HFFc6 (cell line): ENCODE measurements at places on chromosomes 1 and 21. TPM values are rescaled to one million over a fixed set of nuclear protein-coding genes. Genes with fewer than 3 reads are reported as not detected.

Gene OLIG2
- not detected in 3 replicates for total RNA-seq

Gene FCRL3
- not detected in 3 replicates for total RNA-seq

Gene PLCH2
- 0.03 to 0.15 TPM (median 0.09 TPM) in 3 replicates for total RNA-seq

Gene DYRK1A
- total RNA-seq: 34.4 to 47.3 TPM (median 38.9 TPM) in 3 replicates

Gene MARCKSL1
- total RNA-seq: 6.9 and 11.5 TPM in 2 replicates

Gene TRIM45
- total RNA-seq: 3.2 to 4.2 TPM (median 4.2 TPM) in 3 replicates

Gene FCGR3B
- total RNA-seq: not detected in 3 replicates

Gene BMP8A
- not detected in 3 replicates for total RNA-seq

- H3K36me3 ChIP-seq: no peaks in the 10 kb centered on the region
- no peak overlapping the region for H3K4me3 ChIP-seq
- peaks cover 10% of the 10 kb centered on the region for H3K4me1 ChIP-seq
- DNase-seq: no peak
- H3K27me3 ChIP-seq: no peaks in the 10 kb centered on the region
Observed at GRCh38 chr1:183155939-183156338, 30.1 kb upstream of the LAMC2 start.

DNA sequence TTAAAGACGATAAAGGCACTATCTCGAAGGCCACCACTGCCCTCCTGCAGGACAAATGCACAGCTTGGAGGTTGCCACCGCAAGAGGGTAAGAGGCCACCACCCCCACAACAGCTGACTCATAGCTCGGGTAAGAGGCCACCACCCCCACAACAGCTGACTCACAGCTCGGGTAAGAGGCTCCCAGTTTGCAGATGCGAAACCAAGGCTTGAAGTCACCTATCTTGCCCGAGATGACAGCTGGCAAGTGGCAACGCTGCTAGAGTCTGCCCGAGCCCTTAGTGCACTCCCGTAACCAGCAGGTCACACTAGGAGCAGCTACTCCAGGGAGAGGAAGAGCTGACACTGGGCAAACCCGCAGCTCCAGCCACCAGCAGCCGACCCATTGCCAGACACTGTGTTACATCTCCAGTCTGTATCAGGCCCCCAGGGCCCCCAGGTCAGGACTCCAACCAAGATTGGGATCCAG, 17.1 kb upstream of the SPSB1 start:
- no peaks in the 10 kb centered on the region; the same call in 1 of the 2 replicates for H3K36me3 ChIP-seq
- peaks cover 43% of the 10 kb centered on the region for H3K4me1 ChIP-seq
- peak; percentile 84 for DNase-seq
- peaks cover 2% of the 10 kb centered on the region for H3K27me3 ChIP-seq

DNA sequence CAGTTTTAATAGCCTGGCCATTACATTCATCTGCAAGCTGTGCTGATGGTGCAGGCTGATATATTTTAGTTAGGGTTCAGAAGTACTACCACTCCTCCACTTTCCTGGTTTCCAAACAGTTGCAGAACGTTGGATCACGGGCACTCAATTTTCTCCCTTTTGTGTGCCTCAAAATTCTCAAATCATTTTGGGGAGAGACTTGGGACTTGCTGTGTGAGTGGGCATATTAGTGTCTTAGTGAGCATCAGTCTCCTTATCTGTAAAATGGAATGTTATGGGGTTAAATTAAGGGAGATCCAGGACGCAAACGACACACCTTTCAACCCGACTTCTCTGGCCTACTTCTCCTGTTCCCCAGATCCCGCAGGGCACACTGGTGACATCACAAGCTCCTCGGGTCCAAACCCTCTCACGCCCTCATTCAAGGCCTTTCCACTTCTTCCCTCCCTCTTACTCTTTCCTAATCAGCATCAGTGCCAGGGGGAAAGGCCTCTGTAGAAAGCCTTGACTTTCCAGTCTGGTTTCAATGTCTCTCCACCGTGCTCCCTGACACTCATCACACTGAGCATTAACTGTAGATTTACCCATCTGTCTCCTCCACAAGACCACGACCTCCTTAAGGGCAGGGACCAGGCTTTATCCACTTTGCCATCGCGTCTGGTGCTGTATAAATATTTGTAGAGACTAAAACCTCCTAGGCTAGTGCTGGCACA, 1.2 kb downstream of the PIGP start:
- H3K4me3 ChIP-seq: peak overlapping the region; percentile 89
- H3K36me3 ChIP-seq: peaks cover 5% of the 10 kb centered on the region; the same call in 1 of the 2 replicates
- peaks cover 44% of the 10 kb centered on the region for H3K4me1 ChIP-seq
- peaks cover 4% of the 10 kb centered on the region; the same call in 1 of the 2 replicates for H3K27me3 ChIP-seq
- DNase-seq: peak; percentile 62

DNA sequence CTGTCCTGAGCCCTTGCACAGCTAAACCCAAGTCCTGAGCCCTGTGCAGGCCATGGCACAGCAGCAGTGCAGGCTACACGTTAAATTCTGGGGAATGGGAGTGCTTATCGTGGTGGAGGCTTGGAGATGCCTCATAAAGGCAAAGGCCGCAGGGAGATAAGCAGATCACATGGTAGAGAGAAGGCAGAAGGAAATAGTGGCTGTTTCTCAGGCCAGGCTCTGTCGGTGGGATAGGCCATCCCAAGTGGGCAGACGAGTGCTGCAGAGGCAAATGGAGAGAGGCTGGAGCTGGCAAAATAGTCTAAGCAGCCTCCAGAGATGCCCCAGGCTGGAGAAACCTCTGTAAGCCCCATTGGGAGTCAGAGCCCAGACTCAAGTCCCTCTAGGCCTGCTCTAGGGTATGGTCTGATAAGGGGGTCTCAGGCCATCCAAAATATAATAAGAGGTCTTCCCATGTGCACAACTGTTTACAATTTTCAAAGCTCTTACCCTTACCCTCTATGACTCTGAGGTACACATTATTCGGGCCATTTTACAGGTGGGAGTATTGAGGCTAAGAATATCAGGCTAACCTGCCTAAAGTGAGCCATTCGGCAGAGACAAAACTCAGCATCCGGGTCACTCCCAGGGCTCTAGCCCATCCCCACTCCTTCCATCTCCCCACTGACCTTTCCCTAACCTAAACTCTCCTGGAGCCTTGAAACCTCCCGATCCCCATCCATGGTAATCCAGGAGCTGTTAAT, 79.6 kb downstream of the NKAIN1 start:
- peaks cover 2% of the 10 kb centered on the region for H3K27me3 ChIP-seq
- no peak overlapping the region for H3K27ac ChIP-seq
- no peak for DNase-seq

DNA sequence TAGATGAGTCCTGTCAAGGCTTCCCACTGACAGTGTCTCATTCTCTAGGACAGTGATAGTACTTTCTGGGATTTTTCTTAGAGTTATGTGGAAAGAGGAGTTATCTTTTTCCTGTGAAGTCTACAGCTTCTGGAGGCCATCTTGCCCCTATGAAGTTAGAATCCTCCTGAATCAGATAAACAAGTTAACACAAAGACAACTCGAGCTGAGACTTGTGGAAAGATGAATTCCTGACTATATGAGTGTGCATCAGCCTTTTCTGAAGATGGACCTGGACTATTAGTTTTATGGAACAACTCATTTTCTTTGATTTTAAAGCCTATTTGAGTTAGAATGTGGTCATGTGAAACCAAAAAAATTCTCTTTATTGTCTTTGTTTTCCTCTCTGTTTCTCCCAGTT, 290.9 kb downstream of the LRRIQ3 start:
- H3K4me3 ChIP-seq: no peak overlapping the region
- DNase-seq: no peak
- no peaks in the 10 kb centered on the region for H3K27me3 ChIP-seq

GRCh38 chr1:200732438-200732837, 6.3 kb upstream of the CAMSAP2 start:
- H3K27ac ChIP-seq: no peak overlapping the region
- H3K4me1 ChIP-seq: peaks cover 9% of the 10 kb centered on the region
- H3K4me3 ChIP-seq: no peak overlapping the region
- H3K36me3 ChIP-seq: no peaks in the 10 kb centered on the region
- no peak for DNase-seq

- peak overlapping the region; percentile 8; the same call in 1 of the 2 replicates for H3K4me3 ChIP-seq
- H3K27me3 ChIP-seq: no peaks in the 10 kb centered on the region; the same call in 1 of the 2 replicates
- H3K4me1 ChIP-seq: peaks cover 36% of the 10 kb centered on the region
- H3K27ac ChIP-seq: peak overlapping the region; percentile 95
Observed at GRCh38 chr1:8517661-8518489, 200.0 kb downstream of the SLC45A1 start.

GRCh38 chr21:41161428-41161827, 6.5 kb upstream of the BACE2 start:
- H3K27me3 ChIP-seq: peaks cover 21% of the 10 kb centered on the region
- H3K4me3 ChIP-seq: no peak overlapping the region
- no peak for DNase-seq
- no peaks in the 10 kb centered on the region for H3K36me3 ChIP-seq
- H3K27ac ChIP-seq: no peak overlapping the region

DNA sequence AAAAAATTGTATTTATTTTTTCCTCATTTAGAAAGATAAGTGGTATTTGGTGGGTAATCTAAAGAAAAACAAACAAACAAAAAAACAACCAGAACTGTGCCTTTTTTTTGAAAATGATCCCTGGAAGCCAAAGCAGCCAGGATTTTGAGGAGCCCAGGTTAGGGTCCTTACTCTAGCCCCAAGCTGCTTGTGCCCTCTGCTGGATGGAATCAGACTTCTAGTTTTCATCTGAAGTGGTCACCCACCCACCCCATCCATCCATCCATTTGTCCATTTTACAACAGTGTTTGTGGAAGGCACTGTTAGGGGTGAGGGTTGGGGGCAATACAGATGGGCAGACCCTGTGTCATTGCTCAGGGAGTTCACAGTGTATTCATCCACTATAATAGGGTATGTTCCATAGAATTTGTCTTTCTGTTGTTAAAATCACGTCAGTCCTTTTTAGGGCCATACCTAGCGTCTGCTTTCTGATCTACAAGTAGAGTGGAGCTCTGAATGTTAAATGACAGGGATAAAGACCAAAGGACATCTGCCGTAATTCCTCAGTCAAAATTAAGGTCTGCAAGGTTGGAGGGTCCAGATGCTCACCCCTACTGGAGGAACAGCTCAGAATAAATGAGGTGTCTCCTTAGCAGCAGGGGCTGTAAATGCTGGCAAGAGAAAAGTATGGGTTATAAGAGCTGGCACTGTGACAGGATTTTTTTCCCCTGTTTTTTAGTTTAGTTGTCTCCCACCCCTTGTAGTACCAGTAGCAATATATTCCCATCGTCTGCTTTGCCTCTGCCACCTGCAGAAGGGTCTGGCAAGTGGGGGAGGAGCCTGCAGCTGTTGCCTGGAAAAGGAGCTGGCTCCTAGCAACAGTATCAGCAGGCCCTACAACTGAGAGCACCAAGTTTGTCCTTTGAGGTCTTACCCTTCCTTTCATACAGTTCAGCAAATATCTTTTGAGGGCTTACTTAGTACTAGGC, 3.2 kb downstream of the LRRC42 start:
- peak overlapping the region; percentile 65 for H3K27ac ChIP-seq
- H3K36me3 ChIP-seq: peaks cover 20% of the 10 kb centered on the region
- DNase-seq: no peak
- no peaks in the 10 kb centered on the region; the same call in 1 of the 2 replicates for H3K27me3 ChIP-seq
- H3K4me1 ChIP-seq: peaks cover 52% of the 10 kb centered on the region

- peaks cover 17% of the 10 kb centered on the region for H3K27me3 ChIP-seq
- H3K4me3 ChIP-seq: no peak overlapping the region
- H3K36me3 ChIP-seq: no peaks in the 10 kb centered on the region
- H3K4me1 ChIP-seq: no peaks in the 10 kb centered on the region
- H3K27ac ChIP-seq: no peak overlapping the region
Observed at GRCh38 chr1:228348708-228349467, 57.7 kb downstream of the TRIM11 start.

DNA sequence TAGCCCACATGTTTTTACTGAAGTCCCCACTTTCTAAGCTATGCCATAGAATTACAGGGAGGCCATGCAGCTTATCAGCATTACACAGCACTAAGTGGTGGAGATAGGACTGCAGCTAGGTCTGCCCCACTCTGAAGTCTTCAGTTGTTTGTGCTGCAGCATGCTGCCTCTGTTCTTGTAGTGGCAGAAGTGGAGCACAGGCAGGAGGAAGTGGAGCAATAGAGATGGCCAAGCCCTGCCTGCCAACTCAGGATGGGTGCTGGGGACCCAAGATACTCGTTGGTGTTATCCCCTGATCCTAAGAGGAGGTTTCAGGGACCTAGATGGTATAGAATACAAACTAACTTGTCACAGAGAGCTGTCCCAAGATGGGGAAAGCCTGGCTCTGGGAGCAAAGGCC, 12.9 kb downstream of the MRPL37 start:
- no peaks in the 10 kb centered on the region for H3K4me1 ChIP-seq
- no peaks in the 10 kb centered on the region for H3K27me3 ChIP-seq
- H3K4me3 ChIP-seq: no peak overlapping the region
- H3K36me3 ChIP-seq: peaks cover 42% of the 10 kb centered on the region

DNA sequence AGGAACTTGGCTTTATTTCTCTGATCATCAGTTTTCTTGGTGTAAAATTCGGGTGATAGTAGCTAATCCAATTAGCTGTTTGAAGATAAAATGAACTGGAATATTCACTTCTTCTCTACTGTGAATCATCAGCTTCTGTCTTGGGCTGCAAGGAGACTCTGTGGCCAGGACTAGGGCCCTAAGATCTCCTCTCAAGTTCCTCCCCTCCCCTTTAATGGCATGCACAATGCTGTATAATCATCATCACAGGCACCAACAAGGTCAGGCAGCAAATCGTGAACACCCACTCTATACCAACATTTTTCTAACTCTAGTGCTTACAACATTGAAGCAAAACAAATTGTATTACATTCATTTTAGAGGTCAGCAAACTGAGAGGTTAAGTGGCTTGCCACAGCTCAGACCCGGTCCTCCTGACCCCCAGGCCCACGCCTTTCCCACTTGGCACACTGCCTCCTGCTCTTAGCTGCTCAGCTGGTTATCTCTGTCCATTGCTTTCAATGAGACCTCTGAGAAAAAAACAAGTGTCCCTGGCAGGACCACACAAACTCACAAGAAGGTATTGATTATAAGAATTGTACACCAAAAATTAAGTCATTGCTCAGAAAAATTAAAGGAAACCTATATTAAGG, 31.8 kb downstream of the LRRC52 start:
- no peaks in the 10 kb centered on the region for H3K36me3 ChIP-seq
- DNase-seq: no peak
- H3K27me3 ChIP-seq: peaks cover 17% of the 10 kb centered on the region
- no peak overlapping the region for H3K27ac ChIP-seq
- no peaks in the 10 kb centered on the region for H3K4me1 ChIP-seq
- H3K4me3 ChIP-seq: no peak overlapping the region

DNA sequence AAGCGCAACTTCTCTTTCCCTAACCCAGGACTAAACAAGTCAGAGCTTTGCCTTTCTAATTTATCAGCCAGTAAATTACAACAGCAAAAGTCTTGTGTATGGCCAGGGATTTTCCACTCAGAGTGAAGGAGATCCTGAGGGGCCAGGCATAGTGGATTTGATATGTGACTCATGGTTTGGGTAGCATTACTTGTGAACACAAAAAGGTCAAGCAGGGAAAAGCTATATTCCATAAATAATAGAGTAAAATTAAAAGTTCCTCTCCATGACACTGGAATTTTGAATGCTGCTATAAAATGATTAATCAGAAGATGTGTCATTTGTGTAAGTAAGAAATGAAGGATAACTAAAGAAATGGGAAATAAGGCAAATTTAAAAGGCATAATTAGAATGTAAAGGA, 284.8 kb downstream of the HLX start:
- DNase-seq: peak; percentile 22
- peaks cover 3% of the 10 kb centered on the region for H3K27me3 ChIP-seq
- peaks cover 49% of the 10 kb centered on the region for H3K4me1 ChIP-seq
- H3K36me3 ChIP-seq: no peaks in the 10 kb centered on the region
